ENCODE measurements at places on chromosomes 7 and 10.

DNA sequence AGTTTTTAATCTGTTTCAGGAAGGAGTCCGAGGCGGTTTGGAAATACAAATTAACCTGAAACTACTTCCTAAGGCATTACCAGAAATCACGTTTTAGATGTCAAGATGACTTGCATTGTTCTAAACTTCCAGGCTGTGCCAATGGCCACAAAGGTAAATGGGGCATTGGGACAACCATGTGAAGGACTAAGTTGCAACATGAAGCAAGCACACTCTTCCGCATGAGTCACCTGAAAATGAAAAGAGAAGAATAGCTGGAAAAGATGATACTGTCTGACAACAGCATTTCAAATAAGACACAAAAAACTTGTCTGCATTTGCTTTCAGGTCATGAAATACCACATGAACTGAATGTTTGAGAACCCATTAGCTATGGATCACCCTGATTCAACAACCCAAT, 262.1 kb downstream of the AHR start:
- no peak for DNase-seq

- DNase-seq, result no peak
Measured at GRCh38 chr10:68559251-68559650, 886 bp upstream of the TET1 start.

GRCh38 chr7:117588352-117588794, 108.5 kb downstream of the CFTR start:
- DNase-seq, result no peak

DNA sequence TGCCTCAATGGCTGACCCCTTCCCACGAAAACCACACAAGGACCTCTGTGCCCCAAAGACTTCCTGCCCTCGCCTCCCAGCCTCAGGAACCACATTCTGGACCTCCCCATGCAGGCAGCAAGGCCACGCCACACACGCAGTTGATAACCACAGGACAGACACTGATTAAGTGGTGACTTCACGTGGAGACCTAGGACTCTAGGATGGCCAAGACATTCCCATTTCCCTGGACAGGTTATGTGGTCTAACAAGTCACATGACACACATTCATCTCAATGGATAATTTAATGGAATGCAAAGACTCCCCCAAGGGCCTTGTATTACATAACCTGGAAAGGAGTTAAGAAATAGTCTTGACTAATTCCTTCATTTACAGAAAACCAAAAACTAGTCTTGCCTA, 110.2 kb downstream of the LARP4B start:
- no peak for DNase-seq

DNA sequence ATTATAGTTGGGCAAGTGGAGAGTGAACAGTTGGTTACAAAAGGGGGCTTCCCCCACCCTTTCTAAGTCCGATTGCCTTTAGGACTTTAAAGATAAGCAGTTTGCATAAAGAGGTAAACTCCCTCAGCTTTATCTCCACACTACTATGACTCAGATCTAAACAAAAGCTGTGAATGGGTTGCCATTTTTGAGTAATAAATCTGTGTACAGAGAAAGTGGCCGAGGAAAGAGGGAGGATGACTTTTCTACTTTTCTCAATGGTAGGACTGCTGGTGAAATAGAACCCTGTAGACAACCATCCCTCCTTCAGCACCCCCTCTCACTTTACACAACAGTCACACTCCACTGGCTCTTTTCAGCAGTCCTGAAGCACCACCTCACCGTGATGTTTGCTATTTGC, 71.2 kb downstream of the DNMBP start:
- DNase-seq, result no peak
